ENCODE measurements at places on chromosomes 7 and 10.

GRCh38 chr7:124263232-124263827, 230.5 kb upstream of the TMEM229A start:
- no peak for DNase-seq

- DNase-seq: no peak
These were observed 6.5 kb upstream of the SNX10 start for GRCh38 chr7:26284995-26285632.

GRCh38 chr7:147775516-147776284, 814.9 kb upstream of the C7orf33 start:
- no peak for DNase-seq

DNA sequence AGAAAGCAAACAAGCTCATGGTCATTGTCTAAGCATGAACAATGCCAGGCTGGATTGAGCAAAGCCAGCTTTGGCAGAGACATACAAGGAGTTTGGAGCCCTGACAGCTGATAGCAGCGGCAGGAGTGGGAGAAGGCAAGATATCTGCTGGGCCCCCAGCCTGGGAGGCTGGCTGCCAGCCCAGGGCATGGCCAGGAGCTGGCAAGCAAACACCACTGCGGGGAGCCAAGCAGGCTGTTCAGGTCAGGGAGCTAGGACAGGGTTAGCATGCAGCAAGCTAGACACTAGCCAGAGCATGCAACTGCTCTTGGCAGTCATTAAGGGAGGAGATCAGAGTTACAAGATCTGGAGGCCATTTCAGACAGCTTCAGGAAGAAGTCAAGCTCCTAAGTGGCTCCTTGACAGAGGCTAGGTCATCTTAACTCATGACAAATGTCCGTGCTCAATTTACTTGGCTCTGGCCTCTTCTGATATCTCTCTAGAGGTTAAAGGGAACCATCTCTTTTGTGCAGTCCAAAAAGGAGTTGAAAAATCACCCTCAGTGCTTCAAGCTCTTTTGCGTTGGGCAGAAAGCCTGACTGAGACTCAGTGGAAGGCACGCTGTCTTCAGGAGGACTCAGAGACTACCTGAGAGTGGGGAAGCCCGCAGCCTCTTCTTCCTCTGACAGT, 436.8 kb upstream of the C7orf33 start:
- DNase-seq: no peak

DNA sequence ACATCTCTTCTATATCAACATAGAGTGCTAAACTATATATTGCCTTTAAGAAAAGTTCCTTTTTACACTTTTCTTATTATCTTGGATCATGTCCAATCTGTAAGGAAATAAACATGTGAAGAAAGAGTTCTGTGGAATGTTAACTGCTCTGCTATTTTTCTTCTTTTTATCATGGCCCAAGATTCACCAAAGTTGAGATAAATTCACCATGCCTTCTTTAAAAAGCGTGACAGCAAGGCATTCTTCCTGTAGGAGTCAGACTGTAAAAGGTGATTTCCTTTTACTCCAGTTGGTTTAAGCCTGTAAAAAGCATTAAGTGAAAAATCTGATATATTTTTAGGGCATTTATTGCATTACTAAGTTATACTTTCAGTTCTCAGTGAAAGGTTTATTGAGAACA, 165.7 kb upstream of the FZD1 start:
- DNase-seq: no peak

GRCh38 chr10:24616536-24616935, 107.2 kb downstream of the ARHGAP21 start:
- no peak for DNase-seq

GRCh38 chr10:132836832-132837540, 51.0 kb upstream of the NKX6-2 start:
- peak; percentile 53 for DNase-seq

DNA sequence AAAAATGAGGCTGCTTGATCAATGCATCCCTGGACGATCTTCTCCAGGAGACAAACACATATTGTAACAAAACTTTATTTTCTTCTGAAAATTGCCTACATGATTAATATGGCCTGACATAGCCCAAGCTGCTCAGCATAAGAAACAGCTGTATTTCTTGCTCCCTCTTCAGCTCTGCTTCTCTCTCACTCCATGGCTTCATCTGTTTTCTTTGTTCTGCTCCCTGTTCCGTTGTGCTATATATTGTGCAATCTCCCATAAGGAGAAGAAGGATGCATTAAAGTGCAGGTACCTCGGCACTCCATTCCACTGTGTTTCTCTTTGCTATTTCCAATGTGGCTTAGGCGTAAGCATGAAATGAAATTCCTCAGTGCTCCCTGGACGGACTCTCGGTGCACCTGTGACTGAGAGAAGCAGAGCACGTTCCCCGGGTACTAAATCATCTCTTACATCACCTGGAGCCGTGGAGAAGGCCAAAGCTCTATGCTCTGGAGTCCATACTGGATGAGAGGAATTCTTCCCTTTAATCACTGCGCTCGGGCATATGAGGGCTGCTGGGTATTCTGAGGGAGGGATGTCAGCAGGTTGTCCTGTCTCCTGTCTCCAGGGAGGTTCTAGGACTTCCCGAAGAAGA, 254.3 kb downstream of the GALNT17 start:
- DNase-seq: no peak

DNA sequence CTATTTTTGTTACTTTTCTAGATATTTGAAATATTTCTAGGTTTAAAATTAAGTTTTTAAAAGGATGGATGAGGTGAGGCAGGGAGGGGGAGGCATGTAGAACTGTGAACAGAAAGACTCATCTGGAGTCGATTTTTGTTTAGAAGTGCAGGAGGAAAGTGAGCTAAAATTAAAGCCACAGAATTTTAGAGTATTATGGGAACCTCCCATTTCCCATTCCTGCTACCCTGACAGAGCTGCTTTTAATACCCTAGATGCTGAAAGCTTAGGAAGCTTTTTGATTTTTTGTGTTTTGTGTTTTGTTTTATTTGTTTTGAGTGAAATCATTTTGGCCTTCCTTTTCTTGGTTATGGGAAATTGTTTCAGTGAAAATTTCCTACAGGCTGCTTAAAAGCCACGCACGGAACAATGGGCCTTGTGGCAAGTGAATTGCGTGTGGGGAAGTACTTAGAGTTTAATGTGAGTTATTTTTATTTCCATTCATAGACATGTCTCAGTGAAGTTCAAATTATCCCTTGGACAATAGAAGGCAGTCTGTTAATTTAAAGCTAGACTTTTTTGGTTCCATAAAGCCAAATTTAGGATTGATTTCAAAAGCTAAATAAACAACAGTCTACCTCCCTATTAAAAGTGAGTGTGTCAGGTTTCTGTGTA, 102.0 kb upstream of the HDAC9 start:
- no peak for DNase-seq

DNA sequence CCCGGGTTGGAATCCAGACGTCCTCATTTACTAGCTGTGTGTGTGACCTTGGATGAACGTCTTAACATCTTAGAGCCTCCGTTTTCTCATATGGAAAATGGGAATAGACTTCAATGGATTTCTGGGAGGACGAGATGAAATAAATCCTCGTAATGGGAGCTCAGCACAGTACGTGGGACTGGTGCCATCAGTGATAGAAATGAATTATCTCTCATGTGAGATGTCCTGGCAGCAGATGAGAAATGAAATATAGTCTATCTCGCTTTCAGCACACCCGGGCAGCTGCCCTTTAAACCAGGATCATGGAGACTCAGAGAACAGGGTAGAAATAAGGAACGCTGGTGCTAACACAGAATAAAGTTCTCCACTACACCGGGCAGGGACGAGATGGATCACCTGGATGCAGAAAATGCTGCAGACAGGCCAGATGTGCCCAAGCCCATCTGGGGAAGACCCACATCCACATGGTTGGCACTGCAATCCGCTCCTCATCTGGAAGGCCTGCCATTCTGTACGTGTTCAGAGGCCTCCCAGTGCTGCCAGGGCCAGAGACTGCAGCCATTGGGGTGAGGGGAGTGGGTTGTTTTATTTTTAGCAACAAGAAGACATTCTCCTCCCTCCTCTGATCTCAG, 11.1 kb upstream of the EMX2 start:
- no peak for DNase-seq

GRCh38 chr10:29486433-29486832, 148.3 kb downstream of the SVIL start:
- DNase-seq: no peak

DNA sequence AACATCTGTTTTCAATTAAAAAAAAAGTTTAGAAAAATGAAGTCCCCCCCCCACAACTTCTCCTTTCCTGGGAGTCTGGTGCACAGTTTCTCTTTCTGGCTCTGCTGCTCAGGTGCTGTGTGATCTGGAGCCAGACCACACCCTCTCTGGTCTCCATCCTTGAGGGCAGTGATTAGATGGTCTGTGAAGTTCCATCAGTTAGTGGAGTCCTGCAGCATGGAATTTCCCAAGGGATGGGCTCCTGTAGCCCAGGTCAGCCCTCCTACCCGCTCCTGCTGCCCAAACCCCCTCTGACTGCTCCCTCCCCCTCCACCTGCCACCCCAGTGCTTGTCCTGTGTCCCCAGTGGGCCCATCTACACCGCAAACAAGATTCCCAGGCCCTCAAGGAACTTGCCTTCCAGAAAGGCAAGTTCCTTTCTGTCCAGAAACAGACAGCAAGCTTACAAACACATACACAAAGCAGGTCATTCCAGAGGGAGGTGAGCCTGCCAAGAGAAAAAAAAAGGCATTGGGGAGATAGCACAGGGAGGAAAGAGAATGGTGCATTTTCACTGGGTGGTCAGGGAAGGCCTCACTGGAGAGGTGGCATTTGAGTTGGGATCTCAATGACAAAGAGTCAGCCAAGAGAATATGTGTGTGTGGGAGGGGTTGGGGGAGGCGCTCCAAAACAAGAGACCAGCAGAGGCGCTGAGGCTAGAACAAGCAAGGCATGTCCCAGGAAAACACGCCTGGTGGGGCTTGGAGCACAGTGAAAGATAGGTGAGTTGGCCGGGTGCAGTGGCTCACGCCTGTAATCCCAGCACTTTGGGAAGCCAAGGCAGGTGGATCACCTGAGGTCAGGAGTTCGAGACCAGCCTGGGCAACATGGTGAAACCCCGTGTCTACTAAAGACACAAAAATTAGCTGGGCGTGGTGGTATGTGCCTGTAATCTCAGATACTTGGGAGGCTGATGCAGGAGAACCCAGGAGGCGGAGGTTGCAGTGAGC, 49.5 kb upstream of the SLC29A3 start:
- no peak for DNase-seq

DNA sequence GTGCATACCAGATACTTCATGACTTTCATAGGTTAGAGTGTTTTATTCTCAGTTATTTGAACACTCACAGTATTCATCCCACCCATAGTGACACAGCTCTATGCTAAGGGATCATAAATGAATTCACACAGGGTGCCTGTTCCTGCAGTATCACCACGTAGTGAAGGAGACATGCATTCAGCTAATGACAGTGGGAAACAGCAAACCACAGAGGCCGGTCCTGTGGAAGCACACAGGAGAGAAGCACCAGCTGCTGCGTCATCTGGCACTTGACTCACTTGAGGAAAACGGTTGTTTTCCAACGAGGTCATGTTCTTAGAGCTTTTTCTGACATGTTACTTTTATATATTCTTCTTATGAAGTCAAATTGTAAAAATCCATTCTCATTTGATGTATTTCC, 73.0 kb downstream of the UBE3C start:
- no peak for DNase-seq
